Jurkat, Clone E6-1 (cell line): ENCODE measurements at places on chromosomes 7 and 10.

GRCh38 chr7:120991581-120991980 lies 3.1 kb downstream of the CPED1 start:
- no peak for DNase-seq

DNA sequence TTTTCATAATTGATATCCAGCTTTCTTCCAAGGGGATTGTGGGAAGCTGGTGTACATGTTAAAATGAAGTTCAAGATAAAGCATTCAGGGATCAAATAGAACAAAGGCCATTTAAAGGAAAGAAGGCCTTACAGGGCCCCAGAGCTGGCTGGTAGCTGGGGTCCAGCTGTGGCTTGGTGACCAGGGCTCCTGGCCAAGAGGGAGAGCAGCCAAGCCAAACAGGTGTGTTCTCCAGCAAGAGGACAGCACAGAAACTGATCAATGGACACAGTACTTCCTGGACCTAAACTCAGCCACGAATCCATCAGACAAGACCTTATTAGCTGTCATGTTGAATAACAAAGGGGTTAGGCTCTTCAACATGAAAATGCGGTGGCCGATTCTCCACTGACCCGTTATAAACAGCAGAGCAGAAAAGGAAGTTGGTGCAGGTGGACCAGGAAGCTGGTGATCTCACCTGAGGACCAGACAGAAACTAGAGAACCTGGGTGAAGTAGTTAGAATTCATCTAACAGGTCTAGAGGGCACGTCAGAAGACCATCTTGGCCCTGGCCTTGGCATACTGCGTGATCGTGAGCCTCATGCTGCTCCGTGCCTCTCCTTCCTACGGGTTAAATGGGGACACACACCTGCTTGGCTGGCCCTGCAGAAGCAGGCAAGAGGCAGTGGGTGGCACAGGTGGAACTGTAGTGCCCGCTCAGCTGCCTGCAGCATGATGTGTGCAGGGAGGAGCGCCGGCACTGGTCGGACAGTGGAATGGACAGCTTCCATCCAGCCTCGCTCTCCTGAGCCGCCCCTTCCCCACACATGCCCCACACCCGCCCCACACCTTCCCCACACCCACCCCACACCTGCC lies 53.8 kb downstream of the PARP12 start:
- no peak for DNase-seq

GRCh38 chr10:86957471-86958115 lies at the start of gene MMRN2:
Gene MMRN2 (minus strand): TSS chr10:86957615. CDS start chr10:86957541, 74 bp downstream.
- no peak for DNase-seq

DNA sequence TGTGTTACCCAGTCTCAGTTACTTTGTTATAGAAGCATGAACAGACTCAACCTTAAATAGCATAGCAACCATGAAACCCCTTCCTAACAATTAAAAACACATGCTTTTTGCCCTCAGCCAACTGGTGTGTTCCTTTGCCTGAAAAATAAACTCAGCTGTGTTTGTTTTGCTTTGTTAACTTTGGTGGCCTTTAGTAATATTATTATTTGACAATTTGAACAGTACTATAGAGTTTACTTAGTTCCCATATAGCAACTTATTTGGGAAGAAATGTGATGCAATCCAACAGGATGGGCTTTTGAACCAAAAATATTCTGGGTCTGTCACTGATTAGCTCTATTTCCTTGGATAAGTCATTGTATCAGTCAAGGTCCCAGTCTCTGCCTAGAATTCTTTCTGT lies 22.5 kb upstream of the MKLN1 start:
- no peak for DNase-seq

DNA sequence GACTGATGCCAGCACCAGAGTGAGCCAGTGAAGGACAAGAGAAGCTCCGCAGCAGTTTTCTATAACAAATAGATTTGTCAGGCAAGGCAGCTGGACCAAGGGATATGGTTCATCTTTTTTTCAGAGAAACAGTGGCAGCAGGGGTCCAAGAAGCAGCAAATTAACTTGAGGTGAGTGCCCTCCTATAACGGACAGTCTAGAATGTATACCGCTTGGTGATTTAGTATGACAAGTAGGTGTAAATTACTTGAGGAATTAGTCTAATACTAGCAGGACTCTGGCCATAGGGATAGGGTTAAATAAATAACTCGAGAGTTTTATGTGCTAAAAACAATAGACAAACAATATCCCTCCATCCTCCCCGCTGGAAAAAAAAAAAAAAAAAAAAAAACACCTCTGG lies 153.0 kb upstream of the WNT16 start:
- DNase-seq: no peak

- DNase-seq: no peak
Measured at GRCh38 chr7:9507290-9507689, 1073.9 kb downstream of the NXPH1 start.

GRCh38 chr7:55200441-55200840 lies 164.7 kb upstream of the LANCL2 start:
- DNase-seq: no peak

DNA sequence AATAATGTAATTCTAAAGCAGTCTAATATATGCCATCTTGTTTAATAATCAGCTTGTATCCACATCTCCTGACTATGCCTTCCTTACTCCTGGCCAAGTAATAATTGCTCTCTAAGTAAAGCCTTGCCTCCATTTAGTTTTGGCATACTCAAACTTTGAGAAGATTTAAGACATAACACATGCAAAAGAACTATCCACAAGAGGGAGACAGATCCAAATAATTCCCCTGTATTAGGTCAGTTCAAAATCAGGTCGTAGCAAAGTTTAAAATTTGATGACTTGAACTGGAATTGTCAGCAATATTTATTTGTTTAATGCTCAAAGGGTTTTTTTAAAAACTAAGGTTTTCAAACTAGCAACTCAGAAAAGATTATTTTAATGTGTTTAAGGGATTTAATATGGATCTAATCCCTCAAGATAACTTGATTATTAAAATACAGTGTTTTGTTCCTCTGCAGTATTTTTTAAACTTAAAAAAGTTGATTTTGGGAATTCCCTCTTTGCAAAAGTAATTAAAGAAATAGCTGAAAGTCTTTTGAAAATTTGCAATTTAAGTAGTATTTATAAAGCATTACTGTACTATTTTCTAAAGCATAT lies 95.3 kb downstream of the HDAC9 start:
- DNase-seq: peak; percentile 30

- DNase-seq: no peak
Measured at GRCh38 chr10:69657866-69658265, 27.8 kb downstream of the FAM241B start.

DNA sequence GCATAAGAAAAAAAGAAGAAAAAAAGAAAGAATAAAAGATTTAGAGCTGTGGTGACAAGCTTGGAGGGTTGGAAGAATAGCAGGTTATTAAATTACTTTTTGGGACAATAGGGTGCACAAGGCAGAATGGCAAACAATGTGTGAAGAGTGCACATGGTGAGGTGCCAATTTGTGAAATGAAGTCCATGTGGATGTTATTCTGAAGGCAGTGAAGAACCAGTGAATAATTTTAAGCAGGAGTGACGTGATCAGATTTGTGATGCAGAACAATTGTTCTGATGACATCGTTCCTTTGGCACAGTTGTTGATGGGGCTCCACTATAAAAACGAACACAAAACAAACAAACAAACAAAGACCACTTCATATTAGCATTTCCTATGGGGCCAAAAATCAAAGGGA lies 700.3 kb downstream of the NRG3 start:
- DNase-seq: no peak

GRCh38 chr7:119900996-119901672 lies 371.8 kb upstream of the KCND2 start:
- DNase-seq: no peak

DNA sequence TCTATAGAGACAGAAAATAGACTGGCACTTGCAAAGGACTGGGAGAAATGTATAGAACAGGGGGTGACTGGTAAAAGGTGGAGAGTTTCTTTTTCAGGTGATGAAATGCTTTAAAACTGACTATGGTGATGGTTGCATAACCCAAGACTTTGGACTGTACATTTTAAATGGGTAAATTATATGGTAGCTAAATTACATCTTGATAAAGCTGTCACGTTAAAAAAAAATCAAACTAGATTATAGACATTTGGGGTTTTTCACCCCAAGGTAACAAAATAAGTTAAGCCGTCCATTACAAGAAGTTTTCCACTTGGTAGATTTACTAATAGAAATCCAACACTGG lies 24.0 kb downstream of the TMEM209 start:
- DNase-seq: no peak

- no peak for DNase-seq
Measured at GRCh38 chr10:97157578-97158095, 28.1 kb downstream of the SLIT1 start.

GRCh38 chr7:150481186-150481920 lies 30.9 kb downstream of the GIMAP8 start:
- no peak for DNase-seq

GRCh38 chr7:39415091-39415787 lies 151.0 kb upstream of the YAE1 start:
- no peak for DNase-seq

DNA sequence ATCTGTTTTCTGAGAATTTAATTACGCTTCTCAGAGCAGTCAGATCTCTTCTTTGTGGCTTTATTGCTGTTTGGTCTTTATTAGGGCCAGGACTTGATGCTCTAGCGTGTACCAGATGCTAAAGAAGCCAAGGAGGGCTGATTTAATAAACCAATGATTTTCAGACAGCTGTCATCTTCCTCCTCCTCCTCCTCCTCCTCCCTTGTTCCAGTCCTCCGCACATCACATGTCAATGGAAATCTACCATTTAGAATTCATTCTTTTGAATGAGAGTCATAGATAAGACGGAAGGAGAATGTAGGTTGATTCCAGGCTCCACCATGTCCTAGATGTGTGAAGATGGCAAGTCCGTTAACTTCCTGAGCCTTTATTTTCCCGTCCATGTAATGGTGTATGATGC lies 156.3 kb downstream of the CAMK1D start:
- no peak for DNase-seq

DNA sequence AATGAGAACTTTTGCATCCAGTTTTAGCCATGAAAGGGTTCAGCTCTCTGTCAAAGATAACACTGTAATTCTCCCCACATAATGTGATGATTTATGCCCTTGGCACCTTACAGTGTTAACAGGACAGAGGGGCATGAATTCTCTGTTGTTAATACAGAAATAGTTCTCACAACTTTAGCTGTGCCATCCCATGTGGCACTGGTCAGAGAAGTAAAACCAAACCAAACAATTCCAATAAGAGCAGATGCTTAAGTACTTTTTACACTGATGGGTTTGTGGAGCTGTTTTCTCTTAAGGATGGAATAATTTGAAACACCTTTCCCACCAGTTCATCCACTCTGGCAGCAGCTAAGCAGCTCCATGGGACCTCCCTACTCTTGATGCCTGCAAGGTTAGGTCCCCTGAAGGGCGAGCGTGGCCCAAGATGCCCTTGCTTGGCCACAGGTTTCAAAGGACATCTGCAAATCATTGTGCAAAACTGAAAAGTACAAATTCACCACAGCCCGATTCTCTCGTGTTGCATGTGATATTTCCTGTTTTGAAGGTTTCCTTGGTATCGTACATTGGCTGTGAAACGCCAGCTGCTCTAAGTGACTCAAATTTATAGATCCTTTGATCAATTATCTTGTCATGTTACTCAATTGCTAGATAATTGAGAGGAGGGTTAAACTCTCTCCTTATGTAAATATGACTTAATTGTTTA lies 82.5 kb upstream of the CREB5 start:
- peak; percentile 47 for DNase-seq

DNA sequence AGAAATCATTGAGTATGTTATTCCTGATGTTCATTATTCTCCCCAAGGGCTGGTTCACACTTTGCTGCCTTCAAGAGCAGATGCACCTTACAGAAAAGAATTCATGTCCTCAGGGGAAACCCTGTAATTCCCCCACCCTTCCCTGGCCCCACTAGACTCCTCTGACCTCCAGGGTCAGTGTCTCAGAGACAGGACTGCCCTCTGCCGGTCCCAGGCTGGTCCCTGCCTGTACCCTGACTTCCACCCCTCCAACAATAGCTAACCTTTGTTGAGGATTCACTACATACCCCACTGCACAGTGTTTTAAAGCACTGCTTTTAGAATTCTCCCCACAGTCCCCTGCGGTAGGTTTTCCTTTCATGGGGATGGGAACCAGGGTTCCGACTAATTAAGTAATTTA lies 4.4 kb upstream of the SEPHS1 start:
- no peak for DNase-seq

DNA sequence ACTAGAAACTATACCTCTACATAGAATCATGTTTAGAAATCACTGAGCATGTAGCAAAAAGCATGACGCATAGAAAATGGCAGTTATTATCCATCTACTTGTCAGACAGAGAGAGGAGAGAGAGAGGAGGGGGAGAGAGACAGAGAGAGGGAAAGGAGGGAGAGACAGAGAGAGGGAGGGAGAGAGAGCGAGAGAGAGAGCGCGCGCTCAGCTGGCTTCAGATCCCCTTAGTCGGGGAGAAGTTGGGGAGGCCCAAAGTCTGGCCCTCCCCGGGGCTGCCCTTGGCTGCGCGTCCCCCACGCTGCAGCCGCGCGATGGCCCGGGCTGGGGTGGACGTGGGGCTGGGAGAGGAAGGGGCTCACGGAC lies 37.0 kb downstream of the CNPY1 start:
- DNase-seq: no peak

DNA sequence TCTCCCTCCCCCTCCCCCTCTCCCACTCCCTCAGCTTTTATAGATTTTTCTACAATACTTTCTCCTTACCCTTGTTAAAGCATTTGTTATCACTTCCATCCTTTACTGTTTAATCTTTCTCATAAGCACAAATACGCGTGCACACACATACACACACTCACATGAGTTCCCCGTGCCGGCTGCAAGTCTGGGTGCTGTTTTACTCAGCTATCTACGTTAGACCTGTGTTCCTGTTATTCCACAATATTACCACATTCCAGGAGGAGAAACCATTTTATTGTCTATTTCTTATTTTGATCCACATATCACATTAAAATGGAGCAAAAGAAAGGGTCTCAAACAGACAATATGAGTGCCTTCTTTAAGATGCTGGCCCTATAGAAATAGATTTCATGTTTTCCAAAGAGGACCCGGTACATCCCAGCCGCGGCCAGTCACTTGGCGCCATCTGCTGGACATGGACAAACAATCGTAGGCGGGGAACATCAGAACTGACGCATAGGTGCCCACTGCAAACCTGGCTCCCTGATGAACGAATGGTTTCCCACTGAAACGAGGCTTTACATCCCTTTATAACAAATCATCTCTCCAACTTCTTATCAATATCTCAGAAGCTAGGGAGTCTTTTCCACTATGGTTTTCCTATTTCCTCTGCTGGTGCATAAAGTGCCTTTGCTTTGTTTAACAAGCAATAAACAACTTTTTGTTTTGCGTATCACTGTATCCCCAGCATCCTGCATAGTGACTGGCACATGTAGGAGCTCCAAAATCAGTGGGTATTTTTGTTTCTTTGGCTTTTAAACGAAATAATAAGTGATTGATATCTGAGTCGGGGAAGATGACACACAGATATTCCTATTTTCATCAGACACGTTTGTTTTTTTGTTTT lies 25.2 kb upstream of the OPTN start:
- DNase-seq: peak; percentile 25

DNA sequence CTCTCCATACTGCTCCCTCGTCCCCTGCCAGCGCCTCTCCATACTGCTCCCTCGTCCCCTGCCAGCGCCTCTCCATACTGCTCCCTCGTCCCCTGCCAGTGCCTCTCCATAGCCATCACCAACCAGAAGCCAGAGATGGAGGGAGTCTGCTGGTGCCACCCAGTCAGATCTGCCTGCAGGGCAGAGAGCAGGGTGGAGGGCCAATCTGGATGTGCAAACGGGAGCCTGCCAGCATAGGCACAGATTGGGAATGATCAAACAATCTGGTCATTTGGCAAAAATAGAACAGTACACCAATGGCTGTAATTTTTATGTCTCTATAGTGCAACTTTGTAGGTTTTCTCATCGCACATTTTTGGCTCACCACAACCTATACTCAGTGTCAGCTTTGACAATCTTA lies 76.9 kb upstream of the LRRC4 start:
- DNase-seq: no peak

- DNase-seq: no peak
Measured at GRCh38 chr10:89062861-89063260, 72.3 kb downstream of the FAS start.
